ENCODE measurements at places on chromosomes 3 and 15.

- no peak for DNase-seq
These were observed 848 bp downstream of the NCEH1 start for GRCh38 chr3:172709774-172710663.

GRCh38 chr3:122253581-122253980 is 70.1 kb downstream of the CASR start:
- DNase-seq = no peak

DNA sequence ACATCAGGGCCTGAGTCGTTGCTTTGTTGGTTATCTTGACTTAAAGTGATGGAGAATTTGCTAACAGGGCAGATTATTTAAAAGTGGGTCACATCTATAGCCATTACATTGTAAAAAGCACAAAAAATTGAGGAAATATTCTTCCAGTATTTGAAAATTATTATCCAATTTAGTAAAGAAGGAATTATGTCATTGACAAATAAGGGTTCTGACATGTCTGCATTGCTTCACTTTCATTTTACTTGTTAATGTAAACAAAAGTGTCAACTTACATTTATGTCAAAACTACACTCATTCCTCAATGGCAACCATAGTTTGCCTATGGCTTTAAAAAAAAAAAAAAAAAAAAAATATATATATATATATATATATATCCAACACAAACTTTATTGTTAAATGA is 3.4 kb upstream of the PARP14 start:
- no peak for DNase-seq

DNA sequence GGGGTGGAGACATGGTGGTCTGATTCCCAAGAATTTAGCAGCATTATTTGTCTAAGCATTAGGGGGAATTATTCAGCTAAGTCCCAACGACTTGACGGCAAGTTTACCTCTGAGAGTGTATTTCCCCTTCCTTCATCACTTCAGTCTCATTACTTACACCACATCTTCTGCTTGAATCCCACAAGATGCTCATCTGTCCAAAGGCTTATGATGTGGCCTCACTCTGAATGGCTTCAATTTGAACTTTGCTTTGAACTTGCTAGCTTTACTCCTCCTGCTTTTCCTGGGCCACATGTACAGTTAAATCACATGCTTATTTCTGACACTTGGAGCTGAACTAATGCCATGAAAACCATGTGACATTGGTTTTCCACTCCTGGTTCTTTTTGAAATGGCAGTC is 231.3 kb upstream of the SATB1 start:
- DNase-seq = no peak

GRCh38 chr3:129003578-129004112 is 2.5 kb downstream of the EFCC1 start:
- no peak for DNase-seq

DNA sequence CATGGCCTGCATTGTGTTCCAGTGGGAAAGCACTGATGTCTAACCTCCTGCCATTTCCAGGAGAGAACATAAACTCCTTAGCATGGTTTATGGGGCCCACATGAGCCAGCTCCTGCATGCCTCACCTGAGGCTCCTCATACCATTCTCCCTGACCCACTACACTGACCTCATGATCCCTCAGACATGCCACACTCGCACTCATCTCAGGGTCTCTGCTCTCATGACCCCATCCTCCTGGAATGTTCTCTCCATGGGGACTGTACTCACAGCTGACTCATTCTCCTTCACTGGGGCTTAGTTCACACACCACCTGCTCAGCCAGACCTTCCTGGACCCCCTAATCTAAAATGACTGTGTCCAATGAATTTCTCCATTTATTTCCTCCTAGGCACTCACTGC is 4.0 kb upstream of the LMCD1 start:
- no peak for DNase-seq

GRCh38 chr15:39286706-39287105 is 294.2 kb upstream of the THBS1 start:
- no peak for DNase-seq

GRCh38 chr15:67836955-67837354 is 2.9 kb downstream of the RNU6-1 start:
- no peak for DNase-seq

DNA sequence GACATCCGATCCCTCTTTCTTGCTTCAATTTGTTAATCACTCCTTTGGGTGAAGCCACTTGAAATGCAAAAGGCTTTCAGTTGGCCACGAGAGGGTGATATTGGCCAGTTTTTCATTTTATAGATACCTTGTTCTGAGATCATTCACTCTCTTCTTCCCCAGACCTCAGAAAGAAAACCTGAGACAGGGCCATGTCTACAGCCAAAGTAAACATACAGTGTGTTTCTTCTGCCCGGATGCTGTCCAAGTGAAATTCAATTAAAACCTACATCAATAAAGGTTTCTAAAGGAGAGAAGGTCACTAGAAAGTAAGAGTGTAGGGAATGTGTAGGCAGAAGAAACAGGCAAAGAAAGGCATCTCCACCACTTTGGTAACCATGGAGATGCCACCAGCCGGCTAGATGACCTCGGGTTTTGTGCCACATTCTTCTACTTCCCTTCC is 39.5 kb upstream of the FMN1 start:
- DNase-seq = no peak

- no peak for DNase-seq
These were observed 80.6 kb downstream of the ARIH1 start for GRCh38 chr15:72554471-72555425.

GRCh38 chr15:91852741-91853510 is 582 bp upstream of the SLCO3A1 start:
- no peak for DNase-seq

- no peak for DNase-seq
These were observed 391.1 kb downstream of the SI start for GRCh38 chr3:164687211-164687610.

DNA sequence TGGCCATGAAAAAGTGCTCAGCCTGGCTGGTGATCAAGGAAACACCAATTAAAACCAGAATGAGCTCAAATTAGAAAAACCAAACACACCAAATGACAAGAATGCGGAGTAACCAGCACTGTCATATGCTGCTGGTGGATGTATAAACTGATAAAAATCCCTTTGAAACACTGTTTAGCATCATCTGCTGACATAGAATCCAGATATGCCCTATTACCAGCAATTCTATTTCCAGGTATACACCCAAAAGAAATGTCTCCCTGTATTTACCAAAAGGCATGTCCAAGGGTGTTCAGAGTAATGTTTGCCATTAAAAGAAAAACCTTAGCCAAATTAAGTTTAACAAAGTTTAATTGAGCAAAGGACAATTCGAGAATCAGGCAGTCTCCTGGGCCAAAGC is 138.6 kb downstream of the FMN1 start:
- DNase-seq = no peak

GRCh38 chr3:6172871-6173642 is 687.9 kb upstream of the GRM7 start:
- DNase-seq = no peak

GRCh38 chr3:82957696-82958095 is 1196.3 kb upstream of the GBE1 start:
- DNase-seq = no peak

- no peak for DNase-seq
These were observed 20.1 kb downstream of the SLC6A20 start for GRCh38 chr3:45776301-45776595.

- DNase-seq = no peak
These were observed 19.6 kb downstream of the LRRC49 start for GRCh38 chr15:70912187-70912586.

- DNase-seq = no peak
These were observed 45.1 kb downstream of the ACP3 start for GRCh38 chr3:132362329-132362728.

DNA sequence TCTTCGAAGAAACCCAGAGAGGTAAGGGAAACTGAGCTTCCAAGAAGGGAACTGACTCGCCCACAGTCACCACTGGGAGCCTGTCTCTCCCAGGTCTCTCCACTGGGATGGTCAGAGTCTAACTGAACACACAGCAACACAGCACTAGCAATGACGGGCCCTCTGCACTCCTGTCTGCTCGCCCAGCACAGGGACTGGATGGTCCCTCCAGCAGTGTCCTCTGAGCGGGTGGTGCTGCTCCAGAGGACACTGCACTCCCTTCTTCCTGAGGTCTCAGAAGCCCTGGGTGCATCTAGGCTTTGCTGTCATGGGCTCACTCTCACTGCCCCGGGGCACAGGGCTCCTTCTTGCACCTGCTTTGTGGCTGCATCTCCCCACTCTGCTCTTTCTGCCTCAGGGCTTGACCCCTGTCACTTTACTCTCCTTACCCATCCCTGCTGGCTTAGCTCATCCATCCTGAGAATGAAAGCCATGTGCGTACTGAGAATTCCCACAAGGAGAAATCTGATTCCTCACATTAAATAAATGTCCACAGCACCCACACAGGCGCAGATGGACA is 356.6 kb downstream of the GABRG3 start:
- DNase-seq = no peak

DNA sequence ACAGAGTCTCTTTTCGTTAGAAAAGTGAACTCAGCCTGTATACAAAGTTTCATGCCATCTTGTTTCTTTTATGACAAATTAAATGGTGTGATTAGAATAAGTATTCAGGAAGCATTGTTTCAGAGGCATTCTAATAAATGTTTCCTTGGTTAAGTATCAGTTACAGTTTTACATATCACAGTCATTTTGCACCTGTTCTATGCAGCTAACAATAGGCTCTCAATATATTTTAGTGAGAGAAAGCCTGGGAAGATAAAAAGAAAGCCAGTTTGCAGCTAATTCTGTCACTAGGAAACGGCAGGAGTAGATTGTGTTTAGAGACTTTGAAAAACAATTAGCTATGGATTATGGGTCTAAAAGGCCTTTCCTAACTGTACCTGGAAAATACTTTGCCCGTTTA is 252.8 kb downstream of the ZIC1 start:
- no peak for DNase-seq

DNA sequence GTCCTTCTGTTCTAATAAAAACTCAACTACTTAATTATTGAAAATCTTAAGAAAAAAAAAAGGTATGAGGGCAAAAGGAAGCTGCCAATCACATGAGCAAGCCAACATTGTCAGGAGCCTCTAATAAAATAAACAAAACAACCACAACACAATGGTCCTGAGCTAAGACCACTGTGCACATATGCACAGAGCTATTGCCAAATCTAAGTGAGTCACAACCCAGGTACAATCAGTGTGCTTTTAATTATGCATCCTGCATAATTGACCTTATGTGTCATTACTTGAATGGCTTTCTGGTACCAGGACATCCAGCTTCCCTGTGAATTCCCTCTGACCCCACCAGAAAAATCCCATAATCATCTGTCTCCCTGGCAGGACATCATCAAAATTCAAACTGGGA is 639.8 kb downstream of the MAGI1 start:
- peak; percentile 17 for DNase-seq

DNA sequence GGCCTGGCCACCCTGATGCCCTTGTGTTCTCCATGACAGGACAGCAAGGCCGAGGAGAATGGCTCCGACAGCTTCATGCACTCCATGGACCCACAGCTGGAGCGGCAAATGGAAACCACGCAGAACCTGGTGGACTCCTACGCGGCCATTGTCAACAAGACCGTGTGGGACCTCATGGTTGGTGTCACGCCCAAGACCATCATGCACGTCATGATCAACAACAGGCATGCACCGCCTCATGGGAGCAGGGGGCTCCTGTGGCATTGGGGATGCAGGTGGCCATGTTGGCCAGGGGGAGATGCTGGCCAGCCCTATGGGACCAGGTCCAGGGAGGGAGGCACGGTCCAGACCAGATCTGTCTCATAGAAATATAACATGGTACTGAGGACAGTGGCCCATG is 62.9 kb downstream of the GOLGA8B start:
- no peak for DNase-seq

GRCh38 chr15:91988071-91988470 is 134.6 kb downstream of the SLCO3A1 start:
- no peak for DNase-seq

- DNase-seq = no peak
These were observed 135.3 kb downstream of the FMN1 start for GRCh38 chr15:33059184-33059583.

DNA sequence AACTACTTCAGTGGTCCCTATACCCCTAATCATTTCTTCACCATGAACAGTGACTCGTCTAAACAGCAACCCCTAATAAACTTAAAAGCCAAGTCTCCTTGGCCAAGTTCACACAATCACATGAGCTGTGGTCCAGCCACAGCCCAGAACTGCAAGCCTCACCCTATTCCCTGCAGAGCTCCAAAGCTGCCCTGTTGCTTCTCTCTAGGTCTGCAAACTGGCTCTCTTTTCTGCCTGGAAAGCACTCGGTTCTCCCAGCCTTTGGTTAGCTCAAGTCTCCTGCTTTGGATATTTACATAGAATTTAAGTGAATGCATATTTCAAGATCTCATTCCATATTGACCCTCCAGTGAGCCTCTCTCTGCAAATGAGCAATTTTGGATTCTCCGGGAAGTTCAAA is 107.0 kb downstream of the TOP2B start:
- no peak for DNase-seq

- no peak for DNase-seq
These were observed 47.1 kb upstream of the SGO1 start for GRCh38 chr3:20232906-20233780.

- DNase-seq = no peak
These were observed 383.9 kb upstream of the DPH6 start for GRCh38 chr15:35929740-35930444.

DNA sequence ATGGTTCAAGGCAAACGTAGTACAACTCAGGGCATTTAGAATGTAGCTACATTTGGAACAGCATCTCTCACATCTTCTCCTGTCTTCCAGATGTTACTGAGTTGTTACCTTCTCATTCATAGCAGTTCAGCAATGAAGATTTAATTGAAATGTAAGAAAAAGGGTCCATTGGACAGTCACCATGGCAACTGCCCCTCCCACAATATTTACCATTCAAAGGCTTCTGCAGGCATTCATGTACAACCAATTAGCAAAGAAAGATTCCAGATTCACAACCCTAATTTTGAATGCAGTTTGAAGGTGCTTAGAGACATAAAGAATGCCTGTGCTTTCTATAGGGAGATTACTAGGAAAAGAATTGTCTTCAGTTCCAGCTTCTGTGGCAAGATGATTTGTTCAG is 22.2 kb downstream of the SCN11A start:
- DNase-seq = no peak

DNA sequence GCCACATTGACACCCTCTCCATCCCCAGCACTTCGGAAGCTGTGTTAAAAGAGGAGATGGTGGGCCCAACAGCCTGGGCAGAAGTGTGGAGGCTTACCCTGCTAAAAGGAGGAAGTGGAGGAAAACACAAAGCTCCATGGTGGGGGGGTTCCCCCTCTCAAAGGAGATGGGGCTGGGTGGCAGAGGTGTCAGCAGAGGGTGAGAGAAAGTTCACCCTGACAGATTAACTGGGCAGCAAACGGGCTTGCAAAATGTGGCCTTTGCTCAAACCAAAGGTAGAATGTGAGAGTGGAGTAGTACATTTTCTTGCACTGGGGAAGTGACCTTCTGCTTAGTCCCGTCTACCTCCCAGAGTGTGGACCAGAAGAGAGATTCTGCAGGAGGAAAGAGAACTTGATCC is 44.7 kb downstream of the MYO1E start:
- no peak for DNase-seq

DNA sequence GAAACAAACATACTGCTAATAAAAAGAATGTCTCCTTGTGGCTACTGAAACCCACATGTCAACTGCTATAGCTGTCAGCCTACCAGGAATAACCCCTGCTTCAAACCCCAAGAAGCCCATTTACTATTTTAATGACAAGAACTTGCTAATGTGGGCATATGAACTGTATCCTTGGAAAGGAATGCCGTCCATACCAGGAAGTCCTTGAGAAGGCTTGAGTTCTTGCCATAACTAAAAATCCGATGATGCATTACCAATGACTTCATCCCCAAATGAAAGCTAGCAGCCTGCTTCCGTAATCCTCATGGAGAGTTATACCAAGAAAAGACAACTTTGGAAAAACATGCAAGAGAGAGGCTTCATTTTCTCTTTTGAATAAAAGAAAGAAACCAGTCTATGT is 34.8 kb downstream of the MINDY4B start:
- no peak for DNase-seq
